ENCODE measurements at places on chromosomes 3 and 15.
A peak's percentile ranks its signal among the peaks of the same experiment; 100 is the strongest.

GRCh38 chr15:60251300-60252070, 146.3 kb downstream of the ANXA2 start:
- no peak for DNase-seq

GRCh38 chr15:33234020-33234461, 39.5 kb upstream of the FMN1 start:
- DNase-seq: peak; percentile 22

DNA sequence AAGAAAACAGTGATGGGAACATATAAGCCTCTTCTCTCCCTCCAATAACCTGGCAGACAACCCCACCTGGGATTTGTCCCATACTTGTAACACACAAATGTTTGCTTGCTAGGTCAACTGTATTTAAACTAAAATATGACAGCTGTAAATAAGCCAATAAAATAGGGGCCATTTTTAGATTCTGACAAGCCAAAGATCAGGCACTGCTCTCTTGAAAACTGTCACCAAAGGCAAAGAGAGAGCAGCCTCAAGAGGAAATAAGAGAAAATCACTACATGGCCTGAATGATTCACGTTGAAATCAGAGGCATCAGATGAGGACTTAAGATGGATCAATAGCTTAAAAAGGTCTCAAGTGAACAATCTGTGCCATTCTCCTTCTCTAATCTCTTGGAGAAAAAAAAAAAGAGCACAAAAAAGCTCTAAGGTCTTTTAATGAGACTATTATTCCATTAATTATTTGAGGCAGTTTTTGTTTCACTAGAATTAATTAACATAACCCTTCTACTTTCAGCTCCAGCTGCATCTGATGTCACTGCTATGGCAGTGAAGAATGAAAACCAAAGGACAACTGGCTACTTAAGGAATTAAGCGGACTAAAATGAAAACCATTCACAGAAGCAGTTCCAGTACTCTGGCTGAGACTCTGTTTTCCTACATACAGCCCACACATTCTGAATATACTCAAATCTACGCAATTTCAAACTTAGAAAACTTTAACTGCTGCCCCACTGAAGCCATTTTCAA, 19.0 kb downstream of the MYO5A start:
- DNase-seq: no peak

DNA sequence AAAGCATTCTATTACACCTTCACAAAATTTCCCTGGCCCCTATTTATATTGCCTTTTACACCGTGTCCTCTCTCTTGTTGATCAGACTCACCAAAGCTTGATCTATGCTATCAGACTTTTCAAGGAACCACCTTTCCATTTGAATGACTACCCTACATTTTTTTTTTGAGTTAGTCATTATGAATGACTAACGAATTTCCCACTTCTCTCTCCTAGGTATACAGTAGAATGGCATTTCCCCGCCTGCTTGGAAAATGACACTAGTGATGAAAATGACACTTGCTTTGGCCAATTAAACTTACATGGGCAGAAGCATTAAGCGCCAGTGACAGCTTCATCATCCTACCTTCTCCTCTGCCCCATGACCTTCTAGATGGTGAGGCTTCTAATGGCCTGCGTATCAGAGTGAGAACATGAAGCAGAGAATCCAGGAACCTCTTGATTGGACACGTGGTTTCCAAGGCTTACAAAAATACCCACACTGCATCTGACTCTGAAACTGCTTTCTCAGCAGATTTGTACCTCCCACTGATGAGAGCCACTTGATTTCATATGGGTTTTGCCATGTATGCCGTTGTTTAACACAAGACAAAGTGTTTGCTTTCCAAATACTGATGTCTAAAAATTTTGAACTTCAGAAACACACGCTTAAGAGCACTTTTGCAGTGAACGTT, 370.5 kb downstream of the CTNNB1 start:
- no peak for DNase-seq

DNA sequence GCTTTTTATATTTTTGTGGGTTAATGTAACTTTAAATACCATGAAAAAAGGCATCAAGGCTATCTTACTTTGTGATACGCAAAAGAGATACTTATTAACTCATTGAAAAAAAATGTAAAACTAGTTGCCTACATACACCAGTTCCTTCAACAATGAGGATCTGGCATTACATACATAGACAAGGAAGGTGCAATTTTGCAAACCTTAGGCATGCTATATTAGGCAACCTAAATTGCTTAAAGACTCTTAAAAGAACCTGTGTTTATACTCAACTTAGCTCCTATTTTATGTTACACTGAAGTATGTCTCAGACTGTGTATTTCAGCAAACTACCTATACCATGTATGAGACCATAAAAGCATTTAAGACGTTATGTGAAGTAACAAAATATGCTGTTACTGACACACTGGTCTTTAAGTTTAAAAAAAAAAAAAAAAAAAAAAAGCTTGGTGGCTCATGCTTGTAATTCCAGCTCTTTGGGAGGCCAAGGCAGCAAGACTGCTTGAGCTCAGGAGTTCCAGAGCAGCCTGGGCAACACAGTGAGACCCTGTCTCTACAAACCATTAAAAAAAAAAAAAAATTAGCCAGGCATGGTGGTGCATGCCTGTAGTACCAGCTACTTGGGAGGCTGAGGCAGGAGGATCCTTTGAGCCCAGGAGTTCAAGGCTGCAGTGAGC, 9.1 kb downstream of the TASOR start:
- no peak for DNase-seq

- DNase-seq: no peak
Observed at GRCh38 chr3:111906656-111907055, 47.6 kb downstream of the PHLDB2 start.

- DNase-seq: peak; percentile 49
Observed at GRCh38 chr15:66789029-66790025, 87.3 kb downstream of the SMAD6 start.

DNA sequence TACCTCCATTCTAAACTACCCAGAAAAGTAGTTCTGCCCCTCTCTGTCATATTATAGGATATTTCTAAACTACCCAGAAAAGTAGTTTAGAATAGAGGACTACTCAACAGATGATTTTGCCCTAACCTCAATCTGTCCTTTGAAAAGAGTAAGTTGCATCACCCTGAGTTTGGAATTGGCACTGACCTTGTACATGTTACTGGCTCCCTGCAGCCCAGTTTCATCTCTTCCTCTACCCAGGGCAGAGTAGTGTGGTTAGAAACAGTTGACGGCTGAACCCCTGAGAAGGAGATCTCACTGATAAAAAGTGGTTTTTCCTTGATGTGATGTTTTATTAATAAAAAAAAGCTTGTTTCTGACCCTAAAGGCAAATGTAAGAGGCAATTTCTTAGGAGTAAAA, 340.5 kb upstream of the NECTIN3 start:
- no peak for DNase-seq

GRCh38 chr3:99907959-99908544, 90.4 kb downstream of the CMSS1 start:
- no peak for DNase-seq

- no peak for DNase-seq
Observed at GRCh38 chr15:88419830-88420229, 47.4 kb downstream of the MRPL46 start.

DNA sequence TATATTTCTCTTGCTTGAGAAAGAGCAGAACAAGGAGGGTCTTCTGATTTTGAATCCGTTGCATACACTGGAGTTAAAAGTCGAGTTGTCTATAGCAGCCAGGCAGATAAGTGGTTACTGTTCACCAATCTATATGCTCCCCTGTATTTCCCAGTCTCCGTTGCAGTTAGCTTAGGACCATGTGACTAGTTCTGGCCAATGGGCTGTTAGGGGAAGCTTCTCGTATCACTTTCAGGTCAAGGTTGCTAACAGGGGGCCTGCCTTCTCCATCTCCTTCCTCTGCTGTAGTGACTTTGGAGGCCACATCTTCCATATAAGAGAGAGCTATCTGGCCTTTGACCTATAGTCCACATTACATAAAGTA, 188.5 kb upstream of the KBTBD8 start:
- DNase-seq: no peak

GRCh38 chr3:100002599-100003350, 111.5 kb downstream of the FILIP1L start:
- no peak for DNase-seq

DNA sequence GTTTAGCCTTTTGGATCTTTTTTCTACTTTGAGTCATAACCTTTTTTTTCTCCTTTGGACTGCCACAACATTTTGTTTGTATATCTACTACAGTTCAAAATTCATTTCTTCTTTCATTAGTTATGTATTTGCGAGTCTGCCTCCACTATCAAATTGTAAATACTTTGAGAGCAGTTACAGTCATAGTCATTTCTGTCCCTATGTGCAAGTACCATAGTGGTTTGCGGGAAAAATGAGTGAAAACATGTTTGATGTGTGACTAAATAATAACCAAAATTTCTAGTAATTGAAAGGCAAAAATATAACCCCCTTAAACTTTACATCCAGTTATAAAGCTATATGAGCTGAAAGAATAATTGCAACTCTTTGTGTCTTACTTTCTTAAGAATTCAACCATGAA, 45.8 kb upstream of the CCDC50 start:
- no peak for DNase-seq

DNA sequence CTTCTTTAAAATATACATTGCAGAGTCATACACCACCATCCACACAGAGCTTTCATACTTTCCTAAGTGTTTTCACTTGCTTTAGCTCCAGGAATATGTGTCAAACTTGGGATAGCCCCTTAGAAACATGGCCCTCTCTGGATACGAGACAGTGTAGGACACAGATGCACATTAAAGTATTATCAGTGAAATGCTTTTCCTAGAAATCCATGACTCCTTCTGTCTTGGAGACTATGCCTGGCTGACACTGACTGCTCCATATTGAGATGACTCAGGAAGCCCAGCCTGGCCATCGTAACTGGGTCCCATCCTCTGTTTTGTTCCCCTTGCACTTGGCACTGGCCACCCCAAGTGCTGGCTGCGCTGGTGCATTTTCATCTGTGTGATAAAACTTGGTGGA, 204.8 kb downstream of the PDZRN3 start:
- no peak for DNase-seq

- DNase-seq: peak; percentile 49
Observed at GRCh38 chr3:125165189-125165947, 47.2 kb downstream of the SLC12A8 start.

DNA sequence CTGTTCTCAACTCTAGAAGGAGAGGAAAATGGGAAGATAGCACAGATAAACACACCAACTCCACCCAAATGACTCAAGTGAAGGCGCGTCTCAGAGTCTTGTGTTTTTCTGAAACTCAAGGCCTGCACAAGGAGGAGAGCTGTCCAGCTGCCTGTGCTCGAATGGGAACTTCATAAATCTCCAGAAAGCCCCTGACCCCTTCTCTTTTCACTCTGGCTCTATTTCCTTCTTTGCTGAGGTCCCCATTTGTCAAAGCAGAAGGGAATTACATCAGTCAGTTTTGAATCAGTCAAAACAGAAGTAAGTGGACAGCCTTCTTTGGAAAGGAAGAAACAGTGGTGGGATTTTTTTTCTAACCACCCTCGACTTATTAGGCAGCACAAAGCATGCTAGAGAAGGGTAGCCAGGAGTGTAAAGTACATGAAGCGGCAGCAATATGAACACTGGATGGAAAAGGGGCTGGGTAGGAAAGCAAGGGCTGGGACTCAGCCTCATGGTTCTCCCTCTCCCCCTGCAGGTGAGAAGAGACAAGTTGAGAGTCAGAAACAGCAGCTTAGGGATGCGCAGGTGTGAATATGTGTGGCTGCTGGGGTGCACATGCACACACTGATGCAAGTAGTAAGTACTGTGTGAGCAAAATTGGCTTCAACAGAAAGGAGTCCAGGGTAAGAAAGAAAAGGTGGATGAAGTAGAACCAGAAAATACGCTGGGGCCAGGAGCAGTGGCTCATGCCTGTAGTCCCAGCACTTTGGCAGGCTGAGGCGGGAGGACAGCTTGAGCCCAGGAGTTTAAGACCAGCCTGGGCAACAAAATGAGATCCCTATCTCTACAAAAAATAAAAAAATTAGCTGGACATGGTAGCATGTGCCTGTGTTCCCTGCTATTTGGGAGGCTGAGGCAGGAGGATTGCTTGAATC, 36.6 kb upstream of the MAGEF1 start:
- DNase-seq: peak; percentile 80

DNA sequence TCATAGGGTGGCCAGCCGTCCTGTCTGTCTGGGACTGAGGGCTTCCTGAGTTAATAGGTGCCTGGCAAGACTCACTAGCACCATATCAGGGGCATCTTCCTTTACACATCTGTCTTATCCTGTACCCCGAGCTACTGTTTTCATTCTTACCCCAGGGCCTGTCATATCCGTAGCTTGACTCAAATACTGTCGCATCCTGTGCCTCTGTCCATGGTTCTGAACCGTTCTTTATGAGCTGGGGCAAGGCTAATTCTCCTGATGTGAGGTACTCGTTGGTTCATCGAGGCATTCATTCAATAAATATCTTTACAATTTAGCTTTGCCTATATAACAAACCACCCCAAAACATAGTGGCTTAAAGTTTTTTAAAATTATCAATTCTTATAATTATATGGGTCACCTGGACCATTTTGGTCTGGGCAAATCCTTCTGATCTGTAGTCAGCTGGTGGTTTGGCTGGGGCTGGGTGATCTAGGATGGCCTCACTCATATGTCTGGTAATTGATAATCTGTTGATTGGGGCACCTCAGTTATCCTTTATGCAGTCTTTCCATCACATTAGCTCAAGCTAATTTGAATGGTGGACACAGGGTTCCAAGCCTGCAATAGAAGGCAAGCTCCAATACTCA, 121.2 kb downstream of the TLE3 start:
- DNase-seq: peak; percentile 25

DNA sequence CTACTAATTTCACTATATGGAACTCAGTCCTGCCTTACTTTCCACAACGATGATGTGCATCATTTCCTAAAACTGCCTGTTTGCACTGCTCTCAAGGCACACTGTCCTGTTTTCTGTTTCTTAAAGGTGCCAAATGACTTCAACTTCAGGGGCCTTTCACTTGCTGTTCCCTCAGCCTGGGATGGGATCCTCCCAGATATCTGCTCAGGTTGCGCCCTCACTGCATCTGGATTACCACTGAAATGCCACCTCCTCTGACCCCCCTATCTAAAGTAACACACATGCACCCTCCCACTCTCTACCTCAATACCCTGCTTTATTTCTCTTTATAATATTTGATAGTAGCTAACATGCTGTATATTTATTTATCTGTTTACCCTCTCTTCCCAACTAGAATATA, 123.8 kb upstream of the CMC1 start:
- DNase-seq: no peak

- DNase-seq: no peak
Observed at GRCh38 chr3:165133188-165133899, 55.0 kb upstream of the SI start.

DNA sequence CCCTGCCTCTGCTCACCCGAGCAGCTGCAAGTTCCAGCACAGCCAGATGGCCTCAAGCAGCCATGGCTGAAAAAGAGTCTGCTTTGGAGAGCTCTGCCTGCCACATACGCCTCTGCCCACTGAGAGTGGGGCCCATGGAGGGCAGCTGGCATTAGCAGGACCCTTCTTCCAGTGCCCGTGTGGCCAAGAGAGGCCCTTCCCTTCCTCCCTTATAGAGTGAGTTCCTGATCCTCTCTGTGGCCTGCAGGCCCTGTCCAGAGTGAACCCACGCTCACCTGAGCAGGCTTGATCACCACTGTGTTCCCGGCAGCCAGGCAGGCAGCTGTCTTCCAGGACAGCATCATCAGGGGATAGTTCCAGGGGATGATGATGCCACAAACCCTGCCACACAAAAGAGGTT, 41.4 kb upstream of the SLC41A3 start:
- no peak for DNase-seq
